ENCODE measurements at places on chromosomes 2 and 18.

GRCh38 chr2:238426568-238427434 lies at the start of gene ASB1:
Gene ASB1 (plus strand): TSS chr2:238426927. CDS start chr2:238427071, 144 bp downstream.
- DNase-seq, result peak; percentile 88

DNA sequence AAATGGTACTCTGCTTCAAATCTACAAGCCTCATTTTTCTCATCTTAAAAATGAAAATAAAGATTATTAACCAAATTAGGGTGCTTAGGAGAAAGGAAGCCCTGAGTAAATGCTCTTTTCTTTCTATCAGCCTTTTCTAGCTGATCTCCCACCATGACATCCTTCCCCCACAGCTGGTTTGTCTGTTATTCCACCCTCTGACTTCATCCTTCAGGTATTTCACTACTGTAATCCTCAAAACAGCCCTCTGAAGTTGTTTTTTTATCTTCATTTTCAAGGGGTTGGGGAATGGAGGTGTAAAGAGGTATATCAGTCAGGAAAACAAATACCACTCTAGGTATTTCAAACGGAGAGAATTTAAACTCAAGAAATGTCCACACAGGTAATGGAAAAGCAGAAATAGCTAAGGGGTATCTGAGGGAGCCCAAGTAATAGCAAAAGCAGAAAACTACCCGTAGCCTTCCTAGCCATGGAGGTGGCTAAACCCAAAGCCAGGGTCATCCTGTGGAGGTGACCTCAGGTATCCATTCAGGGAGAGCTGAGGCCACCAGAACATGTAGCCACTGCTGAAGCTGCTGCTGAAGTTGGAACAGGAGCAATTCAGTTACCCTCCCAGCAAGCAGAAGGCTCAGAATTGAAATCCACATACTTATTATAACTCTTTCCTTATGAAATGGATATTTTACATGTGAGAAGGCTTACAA lies 990.9 kb upstream of the ACVR2A start:
- no peak for DNase-seq

- DNase-seq, result no peak
Observed at GRCh38 chr2:7089898-7090510, 172.8 kb downstream of the RNF144A start.

- DNase-seq, result no peak
Observed at GRCh38 chr18:50619861-50620275, 60.0 kb downstream of the MAPK4 start.

DNA sequence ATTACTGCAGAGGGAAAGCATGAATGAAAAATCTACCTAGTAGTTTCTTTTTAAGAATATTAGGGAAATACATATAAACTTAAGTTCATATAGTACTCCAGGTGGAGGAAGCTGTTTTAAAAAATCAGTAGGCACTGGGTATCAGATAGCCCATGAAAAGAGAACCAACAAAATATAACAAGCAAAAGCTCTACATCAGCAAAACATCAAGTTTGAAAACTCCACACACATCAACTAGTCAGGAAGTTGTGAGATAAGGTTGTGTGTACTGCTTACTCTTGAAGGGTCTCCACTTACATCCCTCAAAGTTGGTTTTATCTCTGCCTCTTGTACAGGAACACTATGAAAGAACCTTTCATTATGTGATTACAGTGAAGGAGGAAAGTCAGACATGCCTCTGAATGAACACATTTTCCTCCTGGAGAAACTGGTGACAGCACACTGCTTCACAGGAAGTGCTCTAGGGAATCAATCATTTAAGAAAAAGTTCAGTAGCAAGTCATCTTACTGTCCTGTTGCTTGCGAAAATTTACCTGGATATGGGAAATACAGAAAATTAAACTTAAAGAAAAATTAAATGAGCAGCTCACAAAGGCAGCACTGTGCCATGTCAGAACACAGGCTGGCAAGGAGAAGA lies 57.7 kb downstream of the THADA start:
- DNase-seq, result no peak

DNA sequence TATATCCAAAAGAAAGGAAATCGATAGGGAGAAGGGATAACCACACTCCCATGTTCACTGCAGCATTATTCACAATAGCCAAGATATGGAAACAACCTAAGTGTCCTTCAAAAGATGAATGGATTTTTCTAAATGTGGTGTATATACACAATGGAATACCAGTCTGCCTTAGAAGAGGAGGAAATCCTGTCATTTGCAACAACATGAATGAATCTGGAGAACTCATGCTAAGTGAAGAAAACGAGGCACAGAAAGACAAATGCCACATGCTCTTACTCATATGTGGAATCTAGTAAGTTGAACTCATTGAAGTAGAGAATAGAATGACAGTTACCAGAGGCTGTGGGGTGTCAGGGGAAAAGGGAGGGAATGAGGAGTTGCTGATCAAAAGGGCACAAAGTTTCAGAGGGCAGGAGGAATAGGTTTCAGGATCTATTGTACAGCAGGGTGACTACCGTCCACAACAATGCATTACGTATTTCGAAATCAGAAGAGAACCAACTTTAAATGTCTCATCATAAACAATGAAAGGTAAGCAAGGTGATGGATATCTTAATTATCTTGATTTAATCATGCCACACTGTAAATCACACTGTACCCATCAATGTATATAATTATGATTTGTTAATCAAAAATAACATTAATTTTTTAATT lies 46.1 kb downstream of the SIGLEC15 start:
- DNase-seq, result no peak

GRCh38 chr2:23157812-23158211 lies 227.2 kb upstream of the KLHL29 start:
- DNase-seq, result no peak

GRCh38 chr18:79480171-79481045 lies 84.7 kb downstream of the NFATC1 start:
- no peak for DNase-seq

DNA sequence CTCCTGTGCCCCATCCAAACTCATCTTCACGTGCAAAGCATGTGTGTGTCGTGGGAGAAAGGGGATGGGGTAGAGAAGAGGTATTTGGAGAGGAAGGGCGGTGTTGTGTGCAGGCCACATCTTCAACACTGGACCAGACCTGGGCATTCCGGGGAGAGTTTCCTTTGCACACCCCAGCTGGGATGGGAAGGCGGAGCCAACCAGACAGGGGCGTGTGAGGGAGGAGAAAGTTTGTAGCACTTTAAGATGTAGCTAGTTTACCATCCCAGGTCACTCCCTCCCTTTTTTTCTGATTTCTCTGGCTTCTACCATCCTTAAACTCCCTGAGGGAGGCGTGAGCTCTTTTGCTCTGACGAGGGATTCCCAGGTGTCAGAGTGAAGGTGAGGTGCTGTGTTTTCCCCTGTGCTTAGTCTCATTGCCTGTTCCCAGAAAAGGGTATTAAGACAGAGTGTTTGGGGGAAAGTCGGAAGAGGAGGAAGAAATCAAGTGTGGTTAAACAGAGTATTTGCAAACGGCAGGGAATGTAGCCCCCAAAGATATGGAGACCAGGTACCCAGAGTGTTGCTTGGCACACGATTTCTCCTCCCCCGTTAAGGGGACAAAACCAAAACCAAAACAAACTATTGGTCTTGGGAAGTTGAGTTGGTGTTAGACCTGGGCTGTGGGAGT lies 1.6 kb downstream of the SETBP1 start:
- DNase-seq, result peak; percentile 28

GRCh38 chr2:175926272-175926671 lies 75.8 kb downstream of the LNPK start:
- no peak for DNase-seq

DNA sequence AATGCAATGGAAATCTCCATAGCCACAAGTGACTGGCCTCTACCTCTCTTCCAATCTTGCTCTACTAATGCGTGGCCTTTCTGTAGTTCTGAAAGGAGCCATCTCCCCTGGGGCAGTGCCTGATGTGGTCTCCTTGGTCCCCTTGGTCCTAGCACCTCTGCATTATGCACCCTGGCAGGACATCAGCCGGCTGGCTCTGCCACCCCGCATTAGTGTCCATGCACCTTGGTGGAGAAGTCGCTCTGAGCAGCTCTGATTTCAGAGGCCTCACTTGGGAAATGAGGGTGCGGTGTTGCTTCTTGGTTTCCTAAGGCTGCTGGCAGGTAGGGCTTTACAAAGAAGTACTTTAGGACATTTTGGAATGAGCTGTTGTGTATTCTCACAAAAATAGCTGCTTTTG lies 317.9 kb downstream of the GBX2 start:
- no peak for DNase-seq

DNA sequence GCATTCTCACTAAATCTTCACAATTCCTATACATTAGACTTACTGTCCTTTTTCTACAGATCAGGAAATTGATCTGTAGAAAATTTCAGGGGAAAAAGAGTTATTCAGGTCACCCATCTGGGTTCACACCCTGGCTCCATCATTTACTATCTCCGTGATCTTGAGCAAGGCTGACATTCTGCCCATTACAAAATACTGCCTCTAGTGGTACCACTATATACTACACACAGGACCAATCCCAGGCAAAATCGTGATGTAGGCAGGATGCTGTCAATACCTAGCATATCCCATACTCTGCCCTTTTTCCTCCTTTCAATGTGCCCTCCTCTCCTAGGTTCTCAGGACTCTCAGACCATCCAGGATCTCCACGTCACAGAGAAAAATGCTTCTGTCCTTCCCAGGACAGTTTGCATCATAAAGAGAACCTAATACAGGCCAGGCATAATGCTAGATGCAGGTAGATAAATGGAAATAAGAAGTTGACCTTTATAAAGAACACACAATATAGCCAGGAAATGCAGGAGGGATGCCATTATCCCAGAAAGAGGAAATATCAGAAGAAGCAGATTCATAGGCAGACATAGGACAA lies 101.9 kb downstream of the CDH20 start:
- DNase-seq, result no peak

DNA sequence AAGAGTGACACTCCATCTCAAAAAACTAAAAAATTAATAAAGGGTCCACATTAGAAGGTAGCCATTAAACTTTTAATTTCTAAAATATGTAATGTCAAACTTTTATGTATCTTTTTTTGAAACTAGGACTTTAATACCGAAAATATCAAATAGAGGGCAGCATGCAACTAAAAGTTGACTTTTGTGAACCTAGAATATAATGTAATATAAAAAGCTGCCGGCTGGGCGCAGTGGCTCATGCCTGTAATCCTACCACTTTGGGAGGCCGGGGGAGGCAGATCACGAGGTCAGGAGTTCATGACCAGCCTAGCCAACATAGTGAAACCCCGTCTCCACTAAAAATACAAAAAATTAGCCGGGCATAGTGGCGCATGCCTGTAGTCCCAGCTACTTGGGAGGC lies 62.8 kb downstream of the INO80D start:
- DNase-seq, result no peak

DNA sequence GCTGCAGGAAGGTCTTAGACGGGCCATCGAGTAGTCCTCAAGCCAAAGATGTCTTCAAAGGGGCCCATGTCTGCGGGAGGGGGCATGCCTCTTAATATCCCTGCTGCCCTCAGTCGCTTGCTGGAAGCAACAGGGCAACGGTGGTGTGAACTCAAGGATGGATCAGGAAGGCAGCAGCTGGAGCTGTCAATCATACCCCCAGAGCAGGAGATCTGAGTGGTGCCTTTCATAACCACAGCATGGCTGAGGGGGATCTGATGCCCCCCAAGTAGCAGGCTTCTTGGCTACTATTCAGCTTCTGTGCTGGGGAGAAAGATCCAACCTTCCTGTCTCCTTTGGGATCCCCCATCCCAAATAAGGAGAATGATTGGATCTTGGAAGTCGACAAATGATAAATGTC lies 46.4 kb downstream of the INSIG2 start:
- DNase-seq, result no peak

GRCh38 chr18:13227910-13228309 lies 9.3 kb downstream of the LDLRAD4 start:
- DNase-seq, result no peak

- DNase-seq, result no peak
Observed at GRCh38 chr18:4276953-4277585, 178.0 kb downstream of the DLGAP1 start.

DNA sequence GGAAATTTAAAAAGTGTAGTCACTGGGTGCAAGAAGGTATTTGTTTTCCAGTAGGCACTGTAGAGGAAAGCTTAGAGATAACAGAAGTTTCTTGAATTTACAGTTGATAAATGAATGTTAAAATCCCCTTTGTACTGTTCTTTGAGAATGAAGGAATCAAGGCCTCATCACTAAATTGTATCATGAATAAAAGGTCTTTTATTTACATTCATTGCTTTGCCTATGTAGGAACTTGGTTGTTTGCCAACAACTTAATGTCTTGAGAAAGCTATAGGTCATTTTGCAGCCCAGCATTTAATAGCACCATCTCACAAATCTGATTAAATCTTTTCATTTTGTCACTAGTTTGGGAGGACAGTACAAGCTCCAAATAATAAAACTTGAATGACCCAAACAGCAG lies 213.9 kb upstream of the ITGA4 start:
- DNase-seq, result no peak
